Foreskin melanocyte (primary cell): ENCODE measurements at places on chromosomes 13 and 19.

- no peak for DNase-seq
These were observed 54.2 kb upstream of the USE1 start for GRCh38 chr19:17160908-17161307.

GRCh38 chr19:7294558-7295212 is 471 bp upstream of the INSR start:
- no peak for DNase-seq

- no peak for DNase-seq
These were observed 13.6 kb downstream of the TPT1 start for GRCh38 chr13:45327253-45327955.

- no peak for DNase-seq
These were observed 24.2 kb downstream of the UHRF1 start for GRCh38 chr19:4933528-4933927.

GRCh38 chr19:48867746-48868113 is 687 bp downstream of the PLEKHA4 start:
- no peak for DNase-seq

- peak; percentile 56 for DNase-seq
These were observed 6.4 kb downstream of the KLF16 start for GRCh38 chr19:1856698-1857603.

DNA sequence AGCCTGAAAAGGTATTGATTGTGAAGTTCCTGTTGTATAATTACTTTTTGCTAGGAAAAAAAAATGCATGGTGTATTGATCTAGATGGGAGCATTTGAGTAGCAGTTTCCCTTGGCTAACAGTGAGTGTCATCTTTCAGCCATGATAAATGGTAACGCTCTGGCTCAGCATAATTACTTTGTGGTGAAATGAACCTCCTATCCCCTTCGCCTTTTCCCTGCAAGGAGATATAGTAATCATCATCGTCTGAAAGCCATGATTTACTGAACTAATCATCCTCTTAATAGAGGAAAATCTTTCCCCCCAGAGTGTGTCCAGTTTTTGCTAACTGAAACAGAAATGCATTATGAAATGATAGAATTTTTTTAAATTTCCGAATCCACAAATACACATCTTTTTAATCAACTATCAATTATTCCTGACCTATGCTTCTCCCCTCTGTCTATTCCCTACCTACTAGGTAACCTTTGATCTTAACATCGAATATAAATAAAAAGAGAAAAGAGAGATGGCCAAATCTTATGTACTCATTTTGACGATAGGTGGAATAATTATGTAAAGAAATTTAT is 88.7 kb downstream of the MAB21L1 start:
- DNase-seq, result no peak

- no peak for DNase-seq
These were observed 135.0 kb downstream of the CRYL1 start for GRCh38 chr13:20390526-20391175.

GRCh38 chr13:110046811-110047210 is 260.1 kb downstream of the COL4A1 start:
- no peak for DNase-seq

DNA sequence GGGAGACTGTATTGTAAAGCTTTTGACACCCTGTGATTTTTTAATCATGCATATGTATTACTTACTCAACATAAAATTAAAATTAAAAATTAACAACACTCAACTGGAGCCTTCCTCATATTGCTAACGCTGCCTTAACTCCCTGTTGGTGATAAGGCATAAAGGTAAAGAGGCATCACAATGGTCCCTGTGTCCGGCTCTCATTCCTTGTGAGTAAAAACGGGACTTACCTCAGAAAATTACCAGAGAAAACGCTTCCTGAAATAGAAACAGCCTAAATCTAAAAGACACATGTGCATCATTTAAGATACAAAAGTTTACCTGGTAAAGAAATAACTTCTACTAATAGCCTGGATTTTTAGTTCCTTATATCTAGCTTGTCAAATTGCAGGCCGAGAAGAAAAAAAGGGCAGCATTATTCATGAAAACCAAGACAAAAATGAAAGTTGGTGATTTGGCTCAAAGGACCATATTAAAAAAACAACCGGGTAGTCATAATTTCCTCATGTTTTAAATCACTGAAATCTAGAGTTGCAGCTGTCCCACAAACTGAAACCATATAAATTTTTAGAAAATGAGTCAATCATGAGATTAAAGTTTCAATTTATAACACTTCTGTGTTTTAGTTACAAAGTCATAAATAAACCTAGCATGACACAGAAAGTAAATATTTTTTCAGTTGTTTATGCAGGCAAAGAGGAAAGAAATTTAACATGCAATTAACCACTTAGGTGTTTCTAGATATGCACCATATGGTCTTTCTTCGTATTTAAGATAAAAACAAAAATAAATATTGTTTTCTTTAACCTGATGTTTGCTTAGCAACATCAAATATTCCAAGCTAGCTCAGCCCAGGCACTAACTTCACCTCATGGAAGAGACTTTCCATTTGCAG is 94.7 kb downstream of the MIPEP start:
- peak; percentile 43 for DNase-seq

DNA sequence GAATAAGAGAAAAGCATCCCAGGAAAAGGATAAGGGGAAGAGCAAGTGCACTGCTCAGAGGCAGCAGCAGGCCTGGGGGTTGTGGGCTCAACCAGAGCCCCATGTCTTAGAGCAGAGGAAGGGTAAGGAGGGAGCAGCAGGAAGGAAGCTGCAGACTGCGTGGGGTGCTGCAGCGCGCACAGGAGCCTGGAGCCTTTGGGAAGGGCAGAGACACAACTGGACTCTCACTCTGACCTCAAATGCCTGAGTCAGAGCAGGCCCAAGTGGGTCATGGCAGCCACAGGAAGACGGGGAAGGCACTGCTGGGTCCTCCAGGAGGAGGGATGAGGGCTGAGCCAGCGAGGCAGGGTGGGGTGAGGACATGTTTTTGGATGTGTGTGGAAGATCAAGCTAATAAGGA is 31.6 kb downstream of the SIGLEC7 start:
- DNase-seq, result no peak

- DNase-seq, result no peak
These were observed 4.1 kb upstream of the PNKP start for GRCh38 chr19:49871349-49871985.

DNA sequence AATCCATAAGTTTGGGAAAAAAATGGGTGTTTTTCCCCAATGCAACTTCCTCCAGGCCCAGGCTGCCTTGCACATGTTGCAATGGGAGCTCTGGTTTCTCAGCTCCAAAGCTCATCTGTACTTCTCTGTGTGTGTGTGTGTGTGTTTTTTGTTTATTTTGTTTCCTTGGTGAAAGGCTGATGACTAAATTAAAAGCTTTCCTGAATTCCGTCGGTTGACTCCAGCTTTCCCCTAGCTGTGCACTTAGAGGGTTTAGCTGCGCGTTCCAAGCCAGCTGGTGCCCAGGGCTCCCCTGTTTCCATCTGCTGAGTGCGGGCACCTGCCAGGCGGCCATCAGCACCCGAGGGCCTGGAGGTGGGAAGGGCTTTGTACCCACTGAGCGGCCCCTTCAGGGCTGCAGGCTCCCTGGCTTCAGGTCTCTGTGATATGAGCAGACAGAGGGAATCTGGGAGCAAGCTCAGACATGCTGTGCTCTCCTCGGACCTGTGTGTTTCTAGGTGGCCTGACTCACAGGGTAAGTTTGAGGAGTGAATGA is 129.1 kb upstream of the SOX1 start:
- no peak for DNase-seq

- no peak for DNase-seq
These were observed 1.2 kb downstream of the SEMA6B start for GRCh38 chr19:4557971-4558941.

DNA sequence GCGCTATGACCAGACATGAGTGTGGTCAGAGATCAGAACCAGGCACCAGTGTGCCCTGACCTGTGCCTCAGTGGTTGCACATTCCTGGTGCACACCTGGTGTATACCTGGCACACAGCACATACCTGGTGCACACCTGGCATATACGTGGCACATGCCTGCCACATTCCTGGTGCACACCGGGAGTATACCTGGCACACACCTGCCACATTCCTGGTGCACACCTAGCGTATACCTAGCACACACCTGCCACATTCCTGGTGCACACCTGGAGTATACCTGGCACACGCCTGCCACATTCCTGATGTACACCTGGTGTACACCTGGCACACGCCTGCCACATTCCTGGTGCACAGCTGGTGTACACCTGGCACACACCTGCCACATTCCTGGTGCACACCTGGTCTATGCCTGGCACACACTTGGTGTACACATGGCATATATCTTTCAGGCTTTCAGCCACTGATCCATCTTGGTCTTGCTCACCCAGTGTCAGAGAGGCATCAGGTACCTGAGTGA is 61.3 kb upstream of the ADGRL1 start:
- DNase-seq, result no peak

DNA sequence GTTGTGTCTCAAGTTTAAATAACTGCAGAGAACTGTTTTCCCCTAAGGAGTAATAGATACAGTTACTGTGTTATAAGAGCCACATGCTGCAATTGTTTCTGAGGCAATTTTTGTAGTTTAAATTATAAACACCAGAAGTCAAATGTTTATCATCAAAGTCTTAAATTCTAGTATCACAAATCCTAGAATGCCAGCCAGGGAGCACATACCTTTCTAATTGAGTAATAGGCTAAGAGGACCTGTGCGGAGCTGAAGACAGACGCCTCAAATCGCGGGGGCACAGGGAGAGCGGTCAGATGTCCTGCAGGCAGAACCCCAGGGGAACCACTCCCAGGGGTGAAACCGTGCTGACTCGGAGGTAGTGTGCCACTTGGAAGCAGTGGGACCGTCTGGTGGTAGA is 65.2 kb upstream of the TNFRSF19 start:
- no peak for DNase-seq

DNA sequence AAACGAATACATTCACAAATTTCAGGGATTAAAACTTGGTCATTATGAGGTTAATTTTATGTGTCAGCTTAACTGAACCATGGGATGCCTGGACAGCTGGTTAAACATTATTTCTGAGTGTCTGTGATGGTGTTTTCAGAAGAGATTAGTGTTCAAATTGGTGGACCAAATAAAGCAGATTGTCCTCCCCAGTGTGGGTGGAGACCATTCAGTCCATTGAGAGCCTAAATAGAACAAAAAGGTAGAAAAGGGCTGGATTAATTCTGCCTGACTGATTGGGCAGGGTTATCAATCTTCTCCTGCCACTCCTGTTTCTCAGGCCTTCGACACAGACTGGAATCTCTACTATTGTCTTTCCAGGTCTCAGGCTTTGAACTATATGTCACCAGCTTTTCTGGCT is 203.8 kb upstream of the SLITRK6 start:
- DNase-seq, result no peak

DNA sequence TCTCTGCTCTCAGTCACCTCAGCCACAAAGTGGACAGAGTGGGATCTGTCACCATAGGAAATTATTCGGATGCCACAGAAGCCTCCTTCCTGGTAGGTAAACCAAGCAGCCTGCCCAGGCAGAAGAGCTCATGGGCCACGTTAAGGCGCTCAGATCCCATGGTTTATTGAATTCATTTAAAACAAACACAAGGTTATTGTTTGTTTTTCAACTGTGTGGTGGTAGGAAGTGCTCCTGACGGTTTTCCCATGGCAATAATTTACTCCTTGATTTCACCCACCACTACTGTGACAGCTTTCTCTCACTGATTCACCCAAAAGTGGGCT is 14.4 kb downstream of the BCAM start:
- DNase-seq, result no peak

- DNase-seq, result peak; percentile 58
These were observed 103.7 kb upstream of the EDNRB start for GRCh38 chr13:78022164-78022877.

- DNase-seq, result no peak
These were observed 510.0 kb upstream of the KLF12 start for GRCh38 chr13:74644229-74644628.

DNA sequence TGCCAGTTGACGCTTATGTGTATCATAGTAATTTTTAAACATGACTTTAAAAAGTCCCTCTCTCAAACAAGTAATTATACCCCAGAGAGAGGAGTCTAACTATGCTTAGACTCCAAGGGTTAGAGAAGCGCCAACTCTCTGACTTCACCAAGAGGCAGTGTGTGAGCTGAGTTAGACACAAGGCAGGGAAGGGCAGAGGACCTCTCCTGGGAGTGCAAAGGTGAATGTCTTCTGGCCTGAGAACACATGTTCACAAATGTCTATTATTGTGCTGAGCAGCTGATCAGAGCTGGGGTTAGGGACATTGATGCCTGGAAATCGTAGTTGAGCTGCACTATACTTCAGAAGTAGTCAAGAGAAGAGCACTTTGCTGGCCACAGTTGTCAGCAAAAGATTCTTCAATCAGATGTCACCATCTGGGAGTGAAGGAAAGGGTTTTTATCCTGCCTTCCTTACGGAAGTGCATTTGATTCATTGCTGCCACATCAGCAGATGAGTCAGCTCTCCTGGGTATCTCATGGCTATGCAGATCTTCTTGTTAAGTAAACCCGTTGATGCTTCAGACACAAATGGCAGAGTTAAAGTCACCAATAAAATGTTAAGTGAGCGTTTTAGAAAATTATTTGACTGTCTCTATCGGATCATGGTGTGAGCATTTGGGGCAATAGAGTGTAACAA is 283.2 kb upstream of the ARGLU1 start:
- no peak for DNase-seq

DNA sequence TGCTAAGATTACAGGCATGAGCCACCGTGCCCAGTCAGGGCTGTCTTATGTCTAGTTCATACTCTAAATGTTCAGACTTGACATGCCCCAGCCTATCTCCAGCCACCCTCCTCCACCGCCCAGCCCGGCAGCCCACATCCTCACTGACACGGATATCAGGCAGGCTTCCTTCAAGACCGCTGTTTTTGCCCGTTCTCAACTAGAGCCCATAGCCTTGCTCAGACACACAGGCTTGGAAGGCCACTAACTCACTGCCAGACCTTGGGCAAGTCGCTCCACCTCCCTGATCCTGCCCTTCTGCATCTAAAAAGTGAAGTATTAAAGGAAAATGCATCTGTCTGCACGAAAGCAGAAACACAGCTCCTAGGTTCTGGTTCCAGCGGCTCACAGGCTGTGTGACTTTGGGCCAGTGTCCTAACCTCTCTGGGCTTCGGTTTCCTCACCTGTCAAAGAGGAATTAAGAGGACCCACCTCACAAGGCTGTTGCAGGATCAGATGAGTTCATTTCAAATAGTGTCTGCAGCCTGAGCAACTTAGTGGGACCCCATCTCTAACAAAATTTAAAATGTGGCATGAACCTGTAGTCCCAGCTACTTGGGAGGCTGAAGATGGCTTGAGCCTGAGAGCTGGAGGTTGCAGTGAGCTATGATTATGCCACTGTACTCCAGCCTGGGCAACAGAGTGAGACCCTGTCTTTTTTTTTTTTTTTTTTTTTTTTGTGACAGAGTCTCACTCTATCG is 14.5 kb upstream of the CERS4 start:
- no peak for DNase-seq

GRCh38 chr13:43356567-43356966 is 333.2 kb downstream of the DNAJC15 start:
- DNase-seq, result no peak

DNA sequence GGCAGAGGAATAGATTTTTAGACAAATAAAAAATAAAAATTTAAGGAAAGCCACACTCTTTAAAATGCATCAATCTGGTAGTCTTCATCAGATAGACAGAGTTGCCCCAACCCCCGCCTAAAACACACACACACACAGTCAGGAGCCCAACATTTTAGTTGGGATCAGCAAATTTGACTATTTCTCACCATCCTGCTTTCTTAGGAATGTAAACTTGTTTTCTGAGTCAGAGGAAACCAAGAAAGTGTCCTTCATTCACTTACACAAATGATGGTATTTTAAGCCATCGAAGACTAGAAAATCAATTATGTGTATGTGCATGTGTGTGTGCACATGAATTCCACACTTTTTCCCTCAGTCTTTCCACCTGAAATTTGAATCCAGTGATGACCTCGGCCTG is 1657.5 kb downstream of the SLITRK1 start:
- no peak for DNase-seq
